ENCODE measurements at places on chromosomes 4 and X.

- no peak for DNase-seq
Measured at GRCh38 chrX:111047575-111047974, 48.4 kb upstream of the PAK3 start.

- DNase-seq: no peak
Measured at GRCh38 chr4:9943761-9944160, 77.5 kb downstream of the SLC2A9 start.

- no peak for DNase-seq
Measured at GRCh38 chr4:65943076-65943475, 272.8 kb upstream of the EPHA5 start.

DNA sequence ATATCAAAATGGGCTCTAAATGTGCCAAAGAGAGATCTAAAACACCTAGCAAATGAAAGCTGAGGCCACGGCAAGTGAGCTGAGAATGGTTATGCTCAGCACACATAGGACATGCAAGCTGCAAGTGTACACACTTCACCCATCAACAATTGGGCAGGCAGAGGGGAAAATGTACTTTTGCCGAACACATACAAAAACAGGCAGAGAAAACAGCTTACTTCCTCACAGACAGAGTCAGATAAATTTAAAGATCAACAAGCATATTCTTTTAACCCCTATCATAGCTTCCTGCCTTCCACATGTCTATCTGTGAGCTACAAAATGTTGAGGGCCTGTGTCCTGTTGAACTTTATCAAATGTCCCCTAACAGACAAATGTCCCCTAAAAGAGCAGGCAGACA, 60.3 kb downstream of the SH3KBP1 start:
- no peak for DNase-seq

GRCh38 chrX:31500921-31501320, 429.1 kb upstream of the FTHL17 start:
- DNase-seq: no peak

DNA sequence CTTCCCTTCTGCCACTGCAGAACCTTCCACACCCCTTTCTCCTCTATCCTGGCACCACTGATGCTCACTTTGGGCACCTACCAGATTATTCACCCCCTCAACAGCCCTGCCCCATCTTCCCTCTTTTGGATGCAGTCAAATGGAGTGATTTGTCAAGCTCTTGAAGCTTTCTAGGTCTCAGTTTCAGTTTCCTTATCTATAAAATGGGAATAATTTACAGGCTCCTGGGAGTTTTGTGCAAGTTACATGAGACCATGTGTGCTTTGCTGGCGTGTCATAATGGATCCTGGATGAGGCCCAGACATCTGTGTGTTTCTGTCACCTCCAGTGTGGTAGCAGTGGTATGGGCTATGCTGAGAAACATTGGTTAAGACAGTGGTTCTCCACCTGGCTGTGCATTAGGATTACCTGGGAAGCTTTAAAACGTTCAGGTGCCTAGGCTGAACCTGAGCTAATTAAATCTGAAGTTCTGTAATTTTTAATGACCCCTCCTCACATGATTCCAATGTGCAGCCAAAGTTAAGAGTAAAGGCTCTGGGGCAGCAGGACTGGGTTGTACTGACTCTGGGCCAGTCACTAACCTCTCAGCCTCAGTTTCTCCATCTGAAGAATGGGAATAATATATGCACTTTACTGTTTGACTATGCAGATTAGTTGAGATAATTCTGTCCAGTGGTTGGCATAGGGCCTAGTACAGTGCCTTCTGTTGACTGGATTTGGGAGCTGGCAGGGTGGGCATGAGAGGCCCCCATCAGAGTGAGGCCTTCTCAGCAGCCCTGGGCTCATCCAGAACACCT, 6.8 kb upstream of the MGST2 start:
- DNase-seq: no peak

DNA sequence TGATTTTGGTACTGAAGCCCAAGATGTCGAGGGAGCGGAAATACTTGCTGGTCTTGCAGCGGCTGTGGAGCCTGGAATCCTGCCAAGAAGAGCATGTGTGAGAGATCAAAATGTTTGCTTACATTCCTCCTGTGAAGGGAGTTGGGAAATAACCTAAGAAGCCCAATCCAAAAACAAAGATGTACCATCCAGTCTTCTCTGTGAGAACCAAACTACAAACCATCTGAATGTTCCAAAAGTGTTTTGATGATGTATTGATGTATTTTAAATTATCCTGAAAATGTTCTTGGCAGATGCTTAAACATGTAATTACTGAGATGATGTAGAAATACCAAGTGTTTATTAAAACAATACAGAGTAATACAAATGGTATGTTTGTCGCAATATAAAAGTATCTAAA, 10.1 kb upstream of the ADH1A start:
- DNase-seq: no peak

- DNase-seq: no peak
Measured at GRCh38 chrX:39514801-39515200, 583.0 kb downstream of the BCOR start.

- no peak for DNase-seq
Measured at GRCh38 chr4:81531410-81531809, 59.7 kb upstream of the RASGEF1B start.

GRCh38 chr4:14602206-14602605, 400.1 kb upstream of the CPEB2 start:
- no peak for DNase-seq

DNA sequence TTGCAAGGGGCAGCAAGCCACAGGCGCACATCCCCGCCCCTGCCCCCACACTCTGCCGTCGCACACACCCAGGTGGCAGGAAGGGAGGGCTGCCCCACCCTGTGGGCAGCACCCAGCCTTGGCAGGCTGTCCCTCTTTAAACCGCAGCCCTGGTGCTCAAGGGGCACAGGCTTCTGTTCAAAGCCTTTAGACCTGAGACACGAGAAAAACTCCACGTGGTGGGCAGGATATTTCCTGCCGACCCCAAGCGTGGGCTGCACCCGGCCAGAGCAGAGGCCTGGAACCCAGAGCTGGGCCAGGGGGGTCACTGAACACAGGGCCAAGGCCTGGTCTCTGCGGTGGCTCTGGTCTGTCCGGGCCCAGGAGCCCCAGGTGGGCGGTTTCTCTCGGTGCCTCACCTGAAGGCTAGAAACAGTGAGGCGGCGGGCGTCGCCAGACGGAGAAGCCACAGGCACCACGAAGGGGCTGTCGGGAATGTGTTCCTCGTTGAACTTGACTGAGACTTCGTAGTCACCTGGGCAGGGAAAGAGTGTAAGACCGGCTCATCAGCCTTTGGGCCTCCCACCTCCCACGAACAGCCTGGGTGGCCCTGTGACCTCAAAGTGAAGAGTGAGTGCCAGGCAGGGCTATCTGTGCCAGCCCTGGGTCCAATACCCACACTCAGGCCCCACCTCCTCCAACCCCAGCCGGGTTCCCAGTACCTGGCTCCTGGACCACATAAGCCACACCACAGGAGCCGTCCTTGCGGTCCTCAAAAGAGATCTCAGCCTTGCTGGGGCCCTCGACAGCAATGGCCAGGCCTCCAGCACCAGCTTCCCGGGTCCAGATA, 23.0 kb downstream of the FLNA start:
- DNase-seq: no peak

DNA sequence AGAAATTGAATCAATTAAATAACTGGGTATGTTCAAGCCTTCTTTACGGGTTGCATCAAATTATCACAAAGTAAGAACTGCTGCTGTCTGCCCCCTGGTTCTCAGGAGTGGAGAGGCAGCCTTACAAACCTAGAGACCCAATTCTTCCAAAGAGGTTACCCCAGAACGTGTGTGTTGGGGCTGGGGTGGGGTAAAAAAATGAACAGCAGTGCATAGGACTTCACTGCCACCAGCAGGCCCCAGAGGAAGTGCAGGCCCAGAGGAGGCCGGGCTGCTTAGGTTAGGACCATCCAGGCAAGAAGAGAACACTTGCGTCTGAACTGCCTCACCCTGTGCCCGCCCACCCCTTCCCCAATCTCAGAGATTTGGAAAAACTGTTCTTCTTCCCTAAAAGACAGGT, 1.5 kb upstream of the NWD2 start:
- no peak for DNase-seq

DNA sequence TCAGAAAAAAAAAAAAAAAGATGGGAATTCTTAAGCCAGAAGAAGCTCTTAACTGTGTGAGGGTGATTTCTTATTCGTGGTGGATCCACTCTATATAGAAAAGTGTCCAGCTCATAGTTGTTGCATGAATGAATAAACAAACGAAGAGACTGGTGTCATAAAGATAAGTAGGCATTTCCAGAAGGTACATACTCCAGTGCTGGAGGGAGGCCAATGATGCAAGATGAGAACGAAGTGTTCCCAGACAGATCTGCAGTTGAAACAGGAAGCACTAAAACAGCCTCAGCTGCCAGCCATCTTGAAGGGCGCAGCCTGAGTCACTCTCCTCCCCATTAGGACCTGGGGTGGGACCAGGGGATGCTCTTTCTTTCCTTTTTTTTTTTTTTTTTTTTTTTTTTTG, 47.4 kb upstream of the HOPX start:
- DNase-seq: peak; percentile 90

DNA sequence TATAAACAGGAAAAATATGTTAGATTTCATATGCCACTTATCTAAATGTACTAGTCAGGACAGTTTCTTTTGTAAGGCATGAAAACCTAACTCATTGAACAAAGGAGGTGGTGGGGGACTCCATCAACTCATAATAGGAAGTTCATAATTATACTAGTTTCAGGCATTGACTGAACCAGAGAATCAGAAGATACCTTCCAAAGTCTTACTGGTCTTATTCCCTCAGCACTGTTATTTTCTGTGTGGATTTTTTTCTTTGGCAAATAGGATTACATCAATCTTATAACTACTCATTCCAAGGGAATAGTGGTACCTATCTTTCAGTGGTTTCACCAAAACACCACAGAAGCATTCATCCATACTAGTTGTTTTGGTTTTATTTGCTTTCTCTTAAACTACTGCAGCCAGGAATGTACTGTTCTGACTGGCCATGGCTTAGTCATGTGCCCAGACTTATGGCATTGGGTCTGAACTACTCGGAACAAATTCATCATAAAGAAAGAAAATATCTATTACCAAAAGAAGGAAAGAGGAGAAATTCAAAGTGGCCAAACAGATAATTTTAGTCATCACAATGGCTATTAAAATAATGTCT, 273.9 kb downstream of the ARAP2 start:
- DNase-seq: no peak

GRCh38 chrX:44585866-44586265, 43.2 kb upstream of the FUNDC1 start:
- no peak for DNase-seq

- DNase-seq: no peak
Measured at GRCh38 chr4:185520119-185520518, 15.2 kb downstream of the PDLIM3 start.

DNA sequence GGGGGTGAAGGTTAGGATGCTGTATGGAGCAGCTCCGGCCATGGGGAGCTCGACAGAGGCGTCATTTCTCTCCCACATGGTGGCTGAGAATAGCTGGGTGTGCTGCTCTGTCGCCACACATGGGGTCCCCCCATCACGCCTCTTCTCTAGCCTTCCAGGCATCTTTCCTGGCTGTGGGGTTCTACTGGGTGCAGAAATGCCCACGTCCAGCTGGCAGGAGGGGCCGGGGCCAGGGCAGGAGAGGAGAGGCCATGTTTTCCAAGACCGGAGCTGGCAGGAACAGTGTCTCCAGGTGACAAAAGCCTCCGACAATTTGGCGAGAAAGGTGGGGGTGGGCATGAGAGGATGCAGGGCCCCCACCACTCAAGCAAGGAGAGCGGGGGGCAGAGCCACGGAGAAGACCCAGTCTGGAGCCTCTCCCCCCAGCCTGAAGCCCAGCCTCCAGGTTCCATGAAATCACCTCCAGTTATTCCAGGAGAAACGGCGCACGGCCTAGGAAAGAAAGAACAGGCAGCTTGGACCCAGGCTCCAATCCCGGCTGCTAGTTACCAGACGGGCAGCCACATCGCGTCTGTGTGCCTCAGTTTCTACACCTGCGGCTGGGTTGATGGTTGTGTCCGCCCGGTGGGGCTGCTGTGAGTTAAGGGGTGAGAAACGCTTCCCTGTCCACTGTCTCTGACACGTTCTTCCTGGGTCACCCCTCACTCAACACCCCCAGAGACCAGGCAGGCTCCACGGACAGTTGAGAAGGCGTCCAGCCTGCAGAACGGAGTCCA, 27.4 kb upstream of the SPON2 start:
- DNase-seq: no peak

GRCh38 chr4:152824561-152824960, 44.8 kb downstream of the ARFIP1 start:
- no peak for DNase-seq
